ENCODE measurements at places on chromosomes 3 and 15.
A peak's percentile ranks its signal among the peaks of the same experiment; 100 is the strongest.

DNA sequence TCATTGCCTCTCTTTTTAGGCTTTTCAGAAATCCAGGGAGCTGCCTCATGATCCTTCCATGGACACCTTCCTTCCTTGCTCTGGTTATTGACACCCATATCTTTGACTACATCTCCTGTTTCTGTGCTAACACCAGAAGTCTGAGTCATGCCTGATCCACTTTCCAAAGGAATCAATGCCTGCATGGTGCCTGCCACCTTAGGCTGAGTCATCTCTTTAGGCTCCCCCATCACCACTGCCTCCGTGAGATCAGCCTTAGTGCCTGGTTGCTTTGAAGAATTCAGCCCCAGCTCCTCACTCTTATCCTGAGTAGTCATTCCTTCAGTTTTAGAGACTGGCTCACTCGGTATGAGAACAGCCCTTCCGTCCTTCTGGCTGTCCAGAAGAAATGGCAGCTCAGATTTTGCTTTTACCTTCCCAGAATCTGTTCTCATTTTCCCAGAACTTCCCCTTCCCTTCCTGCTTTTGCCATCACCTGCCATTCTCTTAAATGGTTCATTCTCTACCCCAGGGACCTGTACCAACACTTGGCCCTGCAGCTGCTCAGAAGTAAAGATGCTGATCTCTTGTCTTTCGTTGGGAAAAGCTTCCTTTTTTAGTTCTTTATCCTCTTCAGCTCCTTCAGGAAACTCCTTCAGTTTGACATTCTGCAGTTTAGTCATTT is 105.3 kb downstream of the MAP4 start:
- DNase-seq: no peak

DNA sequence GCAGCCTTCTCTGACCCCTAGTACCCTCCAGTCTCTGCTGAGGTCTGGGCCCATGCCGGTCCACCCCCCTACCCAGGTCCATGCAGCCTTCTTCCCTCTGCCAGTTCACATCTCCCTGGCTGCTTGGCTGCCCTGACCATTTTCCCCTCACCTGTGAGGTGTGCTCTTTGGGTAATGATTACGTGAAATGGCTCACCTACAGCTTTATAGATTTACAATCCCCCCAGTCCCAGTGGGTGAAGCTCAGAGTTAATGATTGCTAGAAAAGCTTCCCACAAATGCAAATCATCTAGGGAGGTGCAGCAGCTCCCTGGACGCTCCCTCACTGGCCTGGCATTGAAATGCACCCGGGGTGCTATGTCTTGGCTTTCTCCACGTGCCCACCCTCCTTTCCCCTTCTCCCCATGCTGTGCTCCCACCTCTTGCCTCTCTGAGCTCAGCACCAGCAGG is 18.7 kb downstream of the PAQR5 start:
- DNase-seq: no peak

DNA sequence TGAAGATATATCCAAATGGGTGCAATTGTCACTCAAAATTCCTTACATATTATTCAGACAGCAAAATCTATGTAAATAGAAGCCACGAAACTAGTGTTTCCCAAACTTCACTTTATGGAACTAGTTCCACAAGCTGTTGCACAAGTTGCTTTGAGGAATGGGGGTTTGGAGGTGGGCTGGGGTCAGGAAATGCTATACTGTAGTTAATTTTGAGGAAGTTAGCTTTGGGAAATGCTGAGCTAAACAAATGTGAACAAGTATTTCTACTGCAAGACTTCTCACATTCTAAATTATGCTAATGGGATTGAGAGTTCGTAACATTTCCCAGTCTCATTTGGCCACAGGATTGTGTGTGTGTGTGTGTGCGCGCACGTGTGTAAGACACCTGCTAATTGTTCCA is 28.7 kb upstream of the SAMMSON start:
- DNase-seq: no peak

DNA sequence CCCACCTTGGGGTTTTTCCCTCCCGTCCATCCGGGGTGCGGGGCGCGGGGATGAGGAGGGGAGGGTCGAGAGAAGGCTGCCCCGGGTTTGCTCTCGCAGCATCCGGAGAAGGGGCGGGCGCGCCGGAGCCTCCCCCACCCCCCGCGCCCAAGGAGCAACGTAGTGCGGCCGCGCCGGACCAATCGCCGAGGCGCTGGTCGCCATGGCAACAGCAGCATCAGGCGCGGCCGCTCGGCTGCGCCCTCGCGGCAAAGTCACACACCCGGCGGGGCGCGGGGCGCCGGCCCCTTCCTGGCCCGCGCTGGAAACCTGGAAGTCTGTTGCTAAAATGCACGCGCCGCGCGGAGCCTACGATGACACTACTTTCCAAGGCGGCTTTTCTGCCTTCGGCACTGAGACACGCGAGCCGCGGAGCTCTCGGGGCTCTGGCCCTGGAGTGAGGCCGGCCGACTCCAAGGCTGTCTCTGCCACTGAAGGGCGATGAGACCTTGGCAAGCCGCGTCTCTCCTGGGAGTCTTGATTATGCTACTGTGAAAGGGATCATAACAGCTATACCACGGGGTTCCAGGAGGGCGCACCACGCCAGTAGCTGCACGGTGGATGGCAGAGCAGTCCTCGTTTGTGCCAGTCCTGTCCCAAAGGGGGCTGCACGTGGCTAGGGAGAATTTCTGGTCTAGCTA is at the start of gene IQSEC1:
TSS of gene IQSEC1 (minus strand) at position 104 of the 680 bp plus-strand sequence. CDS start 415 bp downstream, outside the sequence.
- peak; percentile 60 for DNase-seq

GRCh38 chr3:68728343-68728742 is 204.0 kb downstream of the TAFA4 start:
- no peak for DNase-seq

- no peak for DNase-seq
These were observed 63.9 kb downstream of the UQCC5 start for GRCh38 chr3:52600258-52600657.

- DNase-seq: no peak
These were observed 1.2 kb upstream of the SLC22A13 start for GRCh38 chr3:38264353-38264771.

GRCh38 chr3:61172684-61173083 is 78.6 kb downstream of the FHIT start:
- no peak for DNase-seq

GRCh38 chr3:192482809-192483208 is 244.5 kb downstream of the FGF12 start:
- DNase-seq: no peak

DNA sequence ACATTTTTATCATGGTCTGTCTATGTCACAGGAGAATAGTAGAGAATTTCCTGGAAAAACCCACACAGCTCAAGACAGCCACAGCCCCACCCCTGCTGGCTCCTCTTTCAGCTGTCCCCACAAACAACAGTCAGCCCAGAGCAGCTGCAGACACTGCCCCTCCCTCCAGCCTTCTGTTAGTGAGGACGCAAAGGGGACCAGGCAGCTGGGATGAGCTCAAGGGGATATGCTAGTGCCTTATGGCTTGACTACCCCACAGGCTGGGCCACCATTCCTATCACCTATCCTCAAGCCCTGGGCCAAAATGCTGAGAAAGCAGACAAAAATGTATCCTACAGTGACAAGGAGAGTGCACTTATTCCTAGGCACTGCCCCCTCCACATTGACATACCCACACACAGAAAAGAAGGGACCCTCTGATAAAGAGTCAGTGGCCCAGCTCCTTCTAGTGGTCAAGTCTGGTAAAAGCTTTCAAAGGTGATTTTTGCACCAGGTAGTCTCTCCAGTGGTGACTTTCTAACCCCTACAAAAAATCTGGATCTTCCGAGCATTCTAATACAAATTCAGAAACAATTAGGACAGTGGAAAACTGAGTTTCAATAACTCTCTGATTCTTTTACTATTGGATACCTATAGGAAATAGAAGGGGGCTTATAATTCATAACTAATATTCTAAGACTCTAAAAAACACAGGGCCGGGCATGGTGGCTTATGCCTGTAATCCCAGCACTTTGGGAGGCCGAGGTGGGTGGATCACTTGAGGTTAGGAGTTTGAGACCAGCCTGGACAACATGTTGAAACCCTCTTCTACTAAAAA is 3.0 kb upstream of the MAP1A start:
- DNase-seq: no peak

DNA sequence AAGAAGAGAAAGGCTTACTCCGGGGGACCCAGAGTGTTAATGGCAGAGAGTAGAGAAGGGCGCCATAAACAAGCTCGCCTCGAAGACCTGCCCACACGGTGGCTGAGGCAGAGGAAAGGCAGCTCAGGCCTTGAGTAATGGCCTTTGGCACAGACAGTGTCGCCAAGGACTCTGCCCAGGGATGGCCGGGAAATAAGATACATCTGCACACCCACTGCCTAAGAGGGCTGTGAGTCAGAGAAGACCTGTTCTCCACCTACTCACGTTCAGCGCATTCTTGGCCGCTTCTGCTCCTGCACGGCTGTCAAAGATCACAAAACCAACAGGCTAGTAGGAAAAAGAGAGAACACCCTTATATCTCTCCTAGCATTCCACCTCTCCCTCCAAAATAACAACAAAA is 26.2 kb downstream of the RBPMS2 start:
- no peak for DNase-seq

DNA sequence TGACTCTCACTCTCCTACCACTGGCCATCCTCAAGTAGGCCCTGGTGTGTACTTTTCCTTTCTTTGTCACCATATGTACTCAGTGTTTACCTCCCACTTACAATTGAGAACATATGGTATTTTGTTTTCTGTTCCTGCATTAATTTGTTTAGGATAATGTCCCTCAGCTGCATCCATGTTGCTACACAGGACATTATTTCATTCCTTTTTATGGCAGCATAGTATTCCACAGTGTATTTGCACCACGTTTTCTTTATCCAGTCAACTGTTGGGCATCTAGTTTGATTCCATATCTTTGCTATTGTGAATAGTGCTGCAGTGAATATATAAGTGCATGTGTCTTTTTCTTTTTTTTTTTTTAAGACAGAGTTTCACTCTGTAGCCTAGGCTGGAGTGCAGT is 126.2 kb downstream of the GALK2 start:
- no peak for DNase-seq

DNA sequence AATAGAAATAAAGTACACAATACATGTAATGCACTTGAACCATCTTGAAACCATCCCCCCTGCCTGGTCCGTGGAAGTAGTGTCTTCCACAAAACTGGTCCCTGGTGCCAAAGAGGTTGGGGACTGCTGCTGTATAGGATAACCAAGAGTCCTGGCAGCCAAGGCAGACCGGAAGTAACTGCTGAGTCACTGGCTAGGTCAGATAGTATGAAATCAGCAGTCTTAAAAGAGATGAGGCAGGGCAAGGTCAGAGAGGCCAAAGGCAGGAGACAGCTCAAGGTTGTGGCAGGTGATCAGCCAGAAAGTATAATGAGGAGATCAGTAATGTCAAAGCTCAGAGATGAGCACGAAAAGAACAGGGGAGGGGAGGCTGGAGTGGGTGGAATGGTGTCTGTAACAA is 60.2 kb downstream of the MAP3K13 start:
- DNase-seq: no peak

DNA sequence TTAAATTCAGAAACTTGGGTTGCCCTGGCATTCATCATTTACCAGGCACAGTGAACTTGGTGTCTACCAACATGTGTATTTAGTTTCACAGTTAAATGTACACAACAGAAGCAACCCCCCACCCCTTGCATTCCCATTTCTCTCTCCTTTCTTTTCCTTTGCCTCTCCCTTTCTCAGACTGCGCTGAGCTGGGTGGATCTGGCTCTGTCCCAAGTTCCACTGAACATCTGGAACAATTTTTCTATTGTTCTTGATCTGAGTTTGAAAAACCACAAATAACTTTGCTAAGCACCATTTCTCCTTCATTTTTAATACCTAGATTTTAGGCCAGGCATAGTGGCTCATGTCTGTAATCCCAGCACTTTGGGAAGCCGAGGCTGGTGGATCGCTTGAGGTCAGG is 242.2 kb downstream of the ABHD5 start:
- no peak for DNase-seq

- DNase-seq: no peak
These were observed 136.8 kb upstream of the ACP3 start for GRCh38 chr3:132180337-132180791.

- DNase-seq: no peak
These were observed 122.6 kb downstream of the FBN1 start for GRCh38 chr15:48522911-48523310.

DNA sequence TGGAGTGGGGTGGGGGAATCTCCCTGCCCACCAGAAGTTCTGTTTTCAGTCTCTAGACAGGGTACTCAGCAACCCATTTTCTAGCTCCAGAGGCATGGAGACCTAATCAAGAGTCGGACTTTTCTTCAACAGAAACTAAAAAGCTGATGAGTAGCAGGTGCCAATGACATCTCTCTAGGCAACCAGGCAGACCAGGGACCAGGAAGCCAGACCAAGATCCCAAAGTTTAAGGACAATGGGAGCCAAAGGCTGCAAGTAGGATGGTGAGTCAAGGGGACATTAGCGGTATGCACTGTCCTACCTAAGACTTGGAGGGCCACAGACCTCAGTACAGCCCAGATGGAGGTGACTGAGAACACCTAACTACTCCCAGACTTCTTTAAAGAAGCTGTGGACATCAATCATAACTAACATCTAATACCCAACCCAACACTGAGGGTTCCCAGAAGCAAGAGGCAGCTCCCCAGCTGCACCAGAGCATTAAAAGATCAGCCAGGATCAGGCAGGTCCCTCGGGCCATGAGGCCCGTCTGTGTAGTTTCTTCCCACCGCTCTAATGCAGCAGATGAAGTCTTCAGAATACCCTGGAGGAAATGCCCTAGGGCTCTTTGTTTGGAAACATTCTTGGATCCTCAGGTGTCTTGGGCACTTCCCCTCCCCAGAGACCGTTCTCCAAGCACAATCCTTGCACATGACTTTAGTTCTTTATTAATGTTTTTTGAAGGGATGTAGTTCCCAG is 979 bp downstream of the CCDC71 start:
- DNase-seq: no peak

GRCh38 chr15:94297558-94297957 is 66.2 kb downstream of the MCTP2 start:
- DNase-seq: no peak

GRCh38 chr3:102791641-102792589 is 357.1 kb downstream of the ZPLD1 start:
- DNase-seq: no peak

DNA sequence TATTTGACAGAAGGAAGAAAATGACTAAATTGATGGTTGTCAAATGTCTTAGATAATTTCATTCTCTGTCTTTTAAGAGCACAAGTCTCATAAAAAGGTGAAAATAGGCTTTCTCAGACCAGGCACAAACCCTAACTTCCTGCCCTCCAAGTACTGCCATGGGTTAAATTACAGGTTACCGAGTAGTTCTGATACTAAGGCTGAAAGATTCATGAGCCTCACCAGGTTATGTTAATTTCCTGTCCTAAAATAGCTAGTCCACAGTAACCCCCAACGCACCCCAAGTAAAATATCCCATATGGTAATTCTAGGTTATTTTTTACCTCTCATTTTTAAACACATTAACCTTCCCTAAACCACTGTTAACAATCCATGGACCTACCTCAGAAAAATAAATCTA is 42.0 kb downstream of the GSK3B start:
- no peak for DNase-seq

DNA sequence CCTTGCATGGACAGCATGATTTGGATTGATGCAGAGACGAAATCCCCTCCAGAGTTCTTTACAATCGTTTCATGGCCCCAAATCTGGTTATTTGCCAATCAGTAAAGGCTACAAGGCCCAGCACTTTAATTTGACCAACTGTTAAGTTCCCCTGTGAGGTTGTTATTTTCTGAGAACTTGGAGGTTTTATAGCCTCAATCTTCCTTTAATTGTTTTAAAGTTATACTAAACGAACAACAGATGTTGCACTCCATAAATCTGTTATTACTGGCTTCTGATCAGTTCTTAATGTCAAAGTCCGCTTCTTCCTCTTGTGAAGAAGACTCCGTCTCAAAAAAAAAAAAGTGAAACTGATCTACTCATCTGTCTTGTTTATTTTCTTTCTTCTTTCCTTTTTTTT is 30.8 kb downstream of the LARP6 start:
- no peak for DNase-seq

All from stimulated activated CD8-positive, alpha-beta memory T cell treated with anti-CD3 and anti-CD28 coated beads, Interleukin-2, amount 100 ng/mL, for 1 hour (primary cell).